Globus pallidus (tissue), 1 donor: ENCODE measurements at places on chromosomes 5 and 9.

DNA sequence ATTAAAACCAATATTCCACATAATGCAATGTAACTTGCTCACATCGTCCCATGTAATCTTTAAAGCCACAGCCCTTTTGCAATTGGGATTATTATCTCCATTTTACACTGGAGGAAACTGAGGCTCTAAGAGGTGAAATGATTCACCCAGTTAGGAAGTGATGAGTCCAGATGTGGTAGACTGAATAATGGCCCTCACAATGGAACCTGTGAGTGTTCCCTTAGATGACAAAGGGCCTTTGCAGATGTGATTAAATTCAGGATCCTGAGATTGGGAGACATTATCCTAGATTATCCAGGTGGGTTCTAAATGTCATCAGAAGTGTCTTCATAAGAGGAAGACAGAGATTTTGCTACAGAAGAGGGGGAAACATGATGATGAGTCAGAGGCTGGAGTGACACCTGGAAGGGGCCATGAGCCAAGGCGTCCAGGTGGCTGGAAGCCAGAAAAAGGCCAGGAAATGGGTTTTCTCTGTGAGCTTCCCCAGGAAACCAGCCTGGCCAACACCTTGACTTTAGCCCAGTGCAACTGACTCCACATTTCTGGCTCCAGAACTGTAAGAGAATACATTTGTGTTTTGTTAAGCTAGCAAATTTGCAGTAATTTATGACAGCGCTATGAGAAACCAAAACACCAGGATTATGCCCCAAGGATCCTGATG, 139.1 kb downstream of the KCNIP1 start:
- no peak for DNase-seq

DNA sequence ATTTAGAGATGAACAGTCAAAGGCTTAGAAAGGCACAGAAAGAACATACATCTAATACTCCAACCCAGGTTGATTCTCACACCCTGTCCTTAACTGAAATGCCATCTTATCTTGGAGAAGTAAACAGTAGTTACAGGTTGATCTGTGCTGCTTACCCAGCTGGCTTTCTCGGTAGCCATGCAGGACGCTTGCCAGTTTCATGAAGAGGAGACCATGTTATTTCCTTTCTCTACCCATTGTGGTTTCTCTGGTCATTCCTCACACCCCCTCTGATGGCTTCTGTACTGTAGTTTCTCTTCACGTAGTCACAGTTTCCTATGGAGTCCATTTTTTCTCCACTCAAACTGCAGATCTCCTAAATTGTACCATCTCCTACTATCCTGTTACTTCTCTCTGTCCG, 206.0 kb downstream of the SGCD start:
- no peak for DNase-seq

GRCh38 chr9:5493679-5494511, 16.4 kb upstream of the PDCD1LG2 start:
- peak; percentile 37 for DNase-seq

GRCh38 chr5:135034236-135034962, 371 bp upstream of the PITX1 start:
- no peak for DNase-seq

DNA sequence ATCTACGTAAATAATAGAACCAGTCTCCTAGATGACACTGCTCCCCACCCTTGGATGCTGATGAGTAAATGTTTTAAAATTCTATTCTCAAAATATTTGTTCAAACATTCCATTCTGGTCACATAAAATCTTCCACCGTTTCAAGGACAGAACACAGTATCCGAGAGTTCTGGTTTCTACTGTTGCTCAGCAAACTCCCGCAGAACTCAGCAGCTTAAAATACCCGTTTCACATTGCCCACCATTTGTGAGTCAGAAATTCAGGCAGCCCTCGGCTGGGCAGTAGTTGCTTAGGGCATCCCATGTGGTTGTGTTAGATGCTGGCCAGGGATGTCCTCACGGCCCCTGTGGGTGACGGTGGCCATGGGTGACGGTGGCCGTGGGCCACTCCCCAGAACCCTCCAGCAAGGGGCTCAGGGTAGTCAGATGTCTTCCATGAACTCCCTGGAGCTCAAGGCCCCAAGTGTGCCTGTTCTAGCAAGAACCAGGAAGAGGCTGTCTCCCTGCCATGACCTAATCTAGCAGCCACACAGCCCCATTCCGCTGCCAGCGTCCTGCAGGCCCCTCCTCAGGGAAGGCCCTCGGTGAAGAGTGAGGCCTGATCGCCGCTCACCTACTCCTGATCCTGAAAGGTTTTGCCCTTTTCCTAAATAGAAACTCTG, 17.4 kb downstream of the MGAT1 start:
- no peak for DNase-seq

DNA sequence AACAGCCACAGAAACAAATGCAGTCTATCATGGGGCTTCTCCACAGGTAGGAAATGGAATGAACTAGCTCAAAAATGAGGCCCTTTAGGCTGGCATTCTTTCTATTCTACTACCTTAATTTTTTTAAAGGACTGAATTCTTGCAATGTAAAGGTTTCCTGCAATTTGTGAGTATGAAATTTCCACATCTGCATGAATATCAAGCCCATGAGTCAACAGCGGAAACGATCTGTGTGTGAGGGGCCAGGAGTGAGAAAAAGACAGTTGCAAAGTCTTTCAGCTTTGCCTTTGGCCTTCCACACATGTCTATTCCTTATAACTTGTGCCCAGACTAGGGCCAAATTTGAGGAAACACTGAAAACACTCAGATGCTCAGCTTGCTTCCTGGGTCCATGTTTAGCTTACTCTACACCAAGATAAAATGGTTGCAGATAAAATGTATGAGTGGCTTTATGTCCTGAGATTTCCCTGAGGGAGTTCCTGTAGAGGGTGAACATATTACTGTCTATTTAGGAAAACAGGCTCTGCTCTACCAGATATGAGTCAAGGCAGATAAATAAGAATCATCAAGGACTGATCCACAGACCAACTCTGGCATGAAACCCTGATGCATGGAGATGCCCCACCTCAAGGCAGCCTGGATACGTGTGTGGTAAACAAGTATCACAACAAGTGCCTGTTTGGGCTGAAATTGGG, 46.5 kb downstream of the RETREG1 start:
- no peak for DNase-seq

- no peak for DNase-seq
Measured at GRCh38 chr9:92979283-92980056, 32.1 kb downstream of the FGD3 start.

GRCh38 chr9:129595311-129595741, 25.6 kb downstream of the C9orf50 start:
- no peak for DNase-seq

- no peak for DNase-seq
Measured at GRCh38 chr5:109691996-109692395, 2.3 kb downstream of the MAN2A1 start.

DNA sequence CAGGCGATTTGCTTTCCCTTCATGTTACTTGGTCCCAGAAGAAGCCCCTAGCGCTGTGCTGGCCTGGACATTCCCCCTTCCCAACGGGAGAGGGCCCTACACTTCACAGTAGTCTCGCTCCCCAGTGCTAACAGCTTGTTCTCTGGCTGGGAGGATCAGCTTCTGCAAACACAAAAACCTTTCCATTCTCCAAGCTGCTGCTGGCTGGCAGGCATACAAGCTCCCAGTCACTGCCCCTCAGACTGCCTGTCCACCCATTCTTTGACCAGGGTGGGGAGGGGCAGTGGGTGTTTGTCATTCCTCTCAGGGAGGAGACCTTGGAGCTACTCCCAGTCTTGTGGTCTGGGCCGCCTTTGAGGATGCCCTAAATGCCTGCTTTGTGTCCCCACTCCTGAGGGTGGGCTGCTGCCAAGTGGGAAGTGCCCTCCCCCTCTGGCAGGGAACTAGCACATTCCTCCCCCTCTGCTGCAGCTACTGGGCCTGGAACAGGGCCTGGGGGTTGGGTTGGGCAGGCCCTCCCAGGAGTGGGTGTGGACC, 20.8 kb downstream of the ENHO start:
- peak; percentile 100 for DNase-seq

DNA sequence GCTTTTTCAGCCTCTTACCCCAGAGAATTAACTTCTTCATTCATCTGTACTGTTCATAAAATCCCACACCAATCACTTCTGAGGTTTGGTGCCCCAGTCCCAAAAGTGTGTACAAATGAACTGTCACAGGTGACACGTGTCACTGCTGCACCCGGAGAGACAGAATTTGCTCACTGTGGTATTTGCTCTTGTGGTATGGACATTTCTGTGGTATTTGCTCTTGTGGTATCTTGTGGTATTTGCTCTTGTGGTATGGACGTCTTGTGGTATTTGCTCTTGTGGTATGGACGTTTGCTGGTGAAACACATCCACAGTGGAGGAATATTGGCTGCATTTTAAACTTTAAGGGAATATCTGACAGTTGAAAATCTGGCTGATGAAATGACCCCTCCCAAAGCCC, 214.9 kb upstream of the DAP start:
- DNase-seq, result no peak

GRCh38 chr9:115633104-115633503, 515.1 kb upstream of the TNC start:
- DNase-seq, result no peak

GRCh38 chr9:126849591-126850225, 10.7 kb upstream of the ZBTB34 start:
- no peak for DNase-seq

DNA sequence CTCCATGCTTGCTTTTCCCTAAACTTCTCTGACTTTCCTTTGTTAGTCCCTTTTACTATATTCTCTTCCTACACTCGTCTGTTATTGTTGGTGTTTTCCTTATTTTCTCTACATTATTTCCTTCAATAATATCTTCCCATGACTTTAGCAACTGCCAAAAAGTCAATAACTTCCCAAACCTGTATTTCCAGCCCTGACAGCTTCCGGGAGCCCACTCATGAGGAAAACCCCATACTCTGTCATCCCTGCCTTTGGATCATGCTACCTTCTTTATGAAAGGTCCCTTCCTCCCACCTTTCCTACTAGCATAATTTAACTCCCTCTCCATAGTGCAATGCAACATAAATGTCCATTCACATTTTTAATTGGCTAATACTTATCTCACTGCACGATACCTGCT, 144.0 kb upstream of the CDH6 start:
- DNase-seq, result no peak

DNA sequence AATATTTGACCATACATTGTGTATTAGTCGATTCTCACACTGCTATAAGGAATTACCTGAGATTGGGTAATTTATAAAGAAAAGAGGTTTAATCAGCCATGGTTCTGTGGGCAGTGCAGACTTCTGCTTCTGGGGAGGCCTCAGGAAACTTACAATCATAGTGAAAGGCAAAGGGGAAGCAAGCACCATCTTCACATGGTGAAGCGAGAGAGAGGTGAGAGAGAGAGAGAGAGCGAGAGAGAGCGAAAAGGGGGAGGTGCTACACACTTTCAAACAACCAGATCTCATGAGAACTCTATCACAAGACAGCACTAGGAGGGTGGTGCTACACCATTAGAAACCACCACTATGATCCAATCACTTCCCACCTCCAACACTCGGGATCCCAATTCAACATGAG, 4.1 kb upstream of the GRAMD2B start:
- no peak for DNase-seq

GRCh38 chr9:133331641-133332380, 4.2 kb downstream of the SURF6 start:
- DNase-seq, result no peak

GRCh38 chr5:61228691-61229280, 66.5 kb upstream of the SMIM15 start:
- no peak for DNase-seq
